ENCODE measurements at places on chromosomes 11 and 22.

GRCh38 chr11:44734843-44735381, 8.2 kb downstream of the TSPAN18 start:
- no peak for DNase-seq

- no peak for DNase-seq
These were observed 3.3 kb downstream of the C2CD2L start for GRCh38 chr11:119110439-119110838.

DNA sequence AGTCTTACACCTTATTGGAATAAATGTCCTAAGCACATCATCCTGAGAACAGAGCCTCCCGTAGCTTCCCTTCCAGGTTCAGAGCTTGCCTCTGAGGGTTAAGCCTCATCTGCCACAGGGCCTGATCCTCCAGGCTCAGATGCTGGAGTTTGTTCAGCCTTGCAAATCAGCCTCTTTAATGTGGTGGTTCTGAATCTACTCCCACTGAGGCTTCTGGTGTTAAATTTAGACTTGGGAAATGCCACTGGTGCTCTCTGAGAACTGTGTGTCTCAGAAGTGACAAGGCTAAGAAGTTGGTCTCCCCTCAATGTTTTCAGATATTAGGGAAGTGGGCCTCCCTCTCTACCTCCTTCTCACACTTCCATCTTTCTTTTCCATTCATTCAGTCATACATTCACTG, 68.7 kb downstream of the CCDC81 start:
- no peak for DNase-seq

DNA sequence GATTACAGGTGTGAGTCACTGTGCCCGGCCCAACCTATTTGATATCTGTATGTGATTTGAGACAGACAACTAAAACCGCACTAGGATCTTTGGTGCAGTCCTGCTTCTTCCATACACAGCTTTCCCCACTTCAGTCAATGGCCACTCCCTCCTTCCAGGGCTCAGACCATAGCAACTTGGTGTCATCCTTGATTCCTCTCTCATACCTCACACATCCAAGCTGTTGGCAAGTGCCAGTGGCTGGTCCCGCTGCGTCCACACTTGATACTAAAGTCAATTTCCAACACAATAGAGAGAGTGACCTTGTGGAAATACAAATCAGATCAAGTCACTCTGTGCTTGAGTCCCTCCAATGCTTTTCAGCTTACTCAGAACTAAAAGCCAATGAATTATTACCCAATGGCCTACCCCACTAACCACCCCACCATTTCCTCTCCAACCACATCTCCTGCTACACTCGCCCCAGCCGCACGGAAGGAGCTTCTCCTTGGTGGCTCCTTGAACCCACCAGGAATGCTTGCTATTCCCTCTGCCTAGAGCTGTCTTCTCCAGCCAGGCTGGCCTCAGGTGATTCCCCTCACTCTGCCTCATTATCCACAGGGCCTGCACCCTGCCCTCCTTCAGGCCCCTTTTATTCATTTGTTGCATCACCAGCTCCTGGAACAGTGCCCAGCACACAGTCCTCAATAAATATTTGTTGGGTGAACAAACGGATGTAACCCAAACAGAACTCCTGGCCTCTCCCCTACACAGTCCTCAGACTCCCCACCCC, 12.9 kb downstream of the ABTB2 start:
- DNase-seq = no peak

DNA sequence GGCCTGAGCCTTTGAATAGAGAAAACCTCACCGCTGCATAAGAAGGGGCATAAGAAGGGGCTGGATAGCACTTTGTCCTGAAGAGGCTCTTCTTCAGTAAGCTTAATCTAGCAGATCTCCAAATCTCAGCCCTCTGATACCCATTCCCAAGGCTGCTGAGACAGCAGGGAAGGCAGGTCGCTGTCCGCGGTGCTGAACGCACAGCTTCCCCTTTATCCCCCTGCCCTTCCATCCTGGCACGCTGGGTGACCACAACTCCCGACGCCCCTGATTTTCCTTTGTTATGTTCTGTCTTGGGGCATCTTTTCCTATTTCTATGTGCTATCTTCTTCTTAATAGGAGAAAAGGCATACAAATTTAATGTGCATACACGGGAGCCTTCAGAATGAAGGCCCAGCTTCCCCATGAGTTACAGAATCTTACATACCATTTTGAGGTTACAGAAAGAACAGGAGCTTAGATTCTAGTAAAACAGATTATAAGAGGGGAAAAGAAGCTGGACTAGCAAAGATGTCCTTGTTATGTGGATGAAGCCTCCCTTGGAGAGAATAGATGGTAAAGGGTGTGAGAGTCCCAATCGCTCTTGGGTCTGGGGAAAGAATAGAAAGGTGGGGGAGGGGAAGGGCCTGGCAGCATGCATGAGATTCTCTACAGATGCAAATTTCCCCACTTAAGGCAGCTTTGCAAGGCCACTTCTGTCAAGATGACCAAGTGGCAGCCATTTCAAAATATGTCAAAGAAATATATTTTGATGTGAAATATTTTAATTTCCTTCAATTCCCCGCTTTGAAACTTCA, 5.7 kb upstream of the SULT4A1 start:
- DNase-seq = peak; percentile 8

- no peak for DNase-seq
These were observed 288.8 kb upstream of the C11orf87 start for GRCh38 chr11:109133159-109133558.

- DNase-seq = no peak
These were observed 47.1 kb upstream of the SYT13 start for GRCh38 chr11:45333001-45333971.

- DNase-seq = no peak
These were observed 335.8 kb downstream of the AASDHPPT start for GRCh38 chr11:106413222-106413621.

DNA sequence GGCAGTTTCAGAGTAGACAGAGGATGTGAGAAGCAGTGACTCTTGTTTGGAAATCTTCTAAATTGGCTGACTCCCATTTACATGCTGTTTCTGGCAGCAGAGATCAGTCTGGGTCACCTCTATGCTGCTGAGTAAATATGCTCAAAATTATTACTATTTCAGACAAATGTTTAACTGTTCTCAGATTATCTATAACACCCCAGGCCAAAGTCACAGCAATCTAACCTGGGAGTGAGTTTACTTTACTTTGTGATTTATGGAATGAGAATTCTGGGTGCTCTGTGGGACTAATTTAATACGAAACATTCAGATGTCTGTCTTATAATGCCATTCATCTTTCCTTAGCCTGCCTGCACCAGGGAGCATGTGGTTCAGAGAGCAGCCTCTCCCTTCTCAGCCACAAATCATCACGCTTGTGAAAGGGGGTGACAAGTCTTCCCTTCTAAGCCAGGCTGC, 282.5 kb upstream of the MPPED2 start:
- no peak for DNase-seq

GRCh38 chr11:70948398-70948797, 304.0 kb downstream of the SHANK2 start:
- no peak for DNase-seq

GRCh38 chr11:82858556-82859091, 41.6 kb downstream of the PRCP start:
- no peak for DNase-seq

GRCh38 chr11:117851852-117852251, 24.6 kb downstream of the FXYD6 start:
- DNase-seq = no peak

DNA sequence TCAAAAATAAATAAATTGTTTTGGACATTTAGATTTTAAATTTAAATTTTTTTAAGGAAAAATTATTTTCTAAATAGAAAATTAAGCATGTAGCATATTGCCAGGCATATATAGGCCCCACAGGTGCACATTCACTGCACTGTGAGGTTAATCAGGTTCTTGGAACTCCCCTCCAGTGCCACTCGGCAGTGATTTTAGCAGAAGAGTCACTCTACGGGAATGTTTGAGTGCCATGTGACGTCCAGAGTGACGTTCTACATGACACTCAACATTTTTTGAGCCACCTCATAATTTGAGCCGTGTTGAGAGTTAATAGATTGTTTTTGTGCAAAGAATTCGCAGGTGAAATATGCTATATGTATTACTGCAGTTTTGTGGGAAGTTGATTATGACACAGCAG, 77.4 kb downstream of the SWAP70 start:
- no peak for DNase-seq

- DNase-seq = peak; percentile 17
These were observed 617 bp upstream of the ARHGAP20 start for GRCh38 chr11:110712659-110713448.

DNA sequence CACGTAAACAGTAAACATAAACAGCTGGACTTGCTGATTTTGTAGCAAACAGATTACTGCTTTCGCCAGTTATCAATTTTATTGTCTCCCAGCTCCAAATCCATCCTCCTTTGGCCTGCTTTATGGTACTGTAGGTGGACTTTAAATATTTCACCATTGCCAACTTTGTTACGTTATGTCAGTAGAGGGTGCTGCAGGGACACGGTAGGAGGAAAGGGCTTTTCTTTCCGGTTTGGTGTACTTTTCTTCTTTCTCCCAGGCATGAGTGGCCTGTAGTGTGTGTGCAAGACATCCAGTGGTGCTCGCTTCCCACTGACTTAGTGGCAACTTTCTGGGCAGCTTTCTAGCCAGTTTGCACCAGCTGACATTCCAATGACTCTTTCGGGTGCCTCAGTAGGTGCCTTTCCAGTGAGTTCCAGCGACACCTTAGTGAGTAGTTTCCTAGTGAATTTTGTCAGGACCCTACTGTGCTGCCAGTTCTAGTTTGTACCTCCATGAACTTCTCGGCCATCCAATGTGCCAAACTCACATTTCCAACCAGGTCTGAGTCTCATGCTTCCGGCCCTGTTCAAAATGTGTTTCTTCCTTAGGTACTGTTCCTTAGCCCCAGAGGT, 267.6 kb upstream of the TENM4 start:
- DNase-seq = no peak

DNA sequence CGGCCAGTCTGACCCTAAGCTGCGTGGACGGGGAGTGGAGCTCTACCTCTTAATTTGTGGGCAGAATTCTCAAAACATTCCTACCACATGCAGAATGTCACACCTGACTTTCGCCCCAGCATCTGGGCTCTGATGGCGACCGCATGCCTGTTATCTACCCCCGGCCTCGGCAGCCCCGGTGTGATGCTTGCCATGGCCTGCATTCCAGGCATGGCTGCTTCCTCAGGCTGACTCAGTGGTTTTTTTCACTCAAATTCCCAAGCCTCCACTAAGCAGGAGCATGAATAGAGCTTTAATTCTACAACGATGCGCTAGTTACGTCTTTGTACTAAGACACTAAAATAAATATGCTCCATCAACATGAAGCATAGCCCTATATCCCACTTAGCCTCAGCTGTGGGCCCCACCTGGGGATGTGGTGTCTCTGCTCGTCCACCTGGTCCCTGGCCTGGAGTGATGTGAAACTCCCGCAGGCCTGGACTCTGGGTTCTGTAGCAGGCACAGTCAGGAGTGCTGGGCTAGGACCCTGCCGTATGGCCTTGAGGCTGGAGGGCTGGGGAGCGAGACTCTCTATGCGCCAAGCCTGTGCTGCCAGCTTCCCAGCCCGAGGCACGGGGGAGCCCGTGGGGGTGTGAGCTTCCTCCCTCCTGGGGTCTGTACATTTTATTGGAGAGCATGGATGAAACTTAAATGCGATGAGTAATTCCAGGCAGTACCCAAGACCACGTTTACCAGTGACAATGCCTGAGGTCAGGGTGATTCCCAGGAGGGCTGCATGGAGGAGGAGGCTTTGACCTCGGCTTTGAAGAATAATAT, 153.2 kb downstream of the CTTN start:
- DNase-seq = no peak

DNA sequence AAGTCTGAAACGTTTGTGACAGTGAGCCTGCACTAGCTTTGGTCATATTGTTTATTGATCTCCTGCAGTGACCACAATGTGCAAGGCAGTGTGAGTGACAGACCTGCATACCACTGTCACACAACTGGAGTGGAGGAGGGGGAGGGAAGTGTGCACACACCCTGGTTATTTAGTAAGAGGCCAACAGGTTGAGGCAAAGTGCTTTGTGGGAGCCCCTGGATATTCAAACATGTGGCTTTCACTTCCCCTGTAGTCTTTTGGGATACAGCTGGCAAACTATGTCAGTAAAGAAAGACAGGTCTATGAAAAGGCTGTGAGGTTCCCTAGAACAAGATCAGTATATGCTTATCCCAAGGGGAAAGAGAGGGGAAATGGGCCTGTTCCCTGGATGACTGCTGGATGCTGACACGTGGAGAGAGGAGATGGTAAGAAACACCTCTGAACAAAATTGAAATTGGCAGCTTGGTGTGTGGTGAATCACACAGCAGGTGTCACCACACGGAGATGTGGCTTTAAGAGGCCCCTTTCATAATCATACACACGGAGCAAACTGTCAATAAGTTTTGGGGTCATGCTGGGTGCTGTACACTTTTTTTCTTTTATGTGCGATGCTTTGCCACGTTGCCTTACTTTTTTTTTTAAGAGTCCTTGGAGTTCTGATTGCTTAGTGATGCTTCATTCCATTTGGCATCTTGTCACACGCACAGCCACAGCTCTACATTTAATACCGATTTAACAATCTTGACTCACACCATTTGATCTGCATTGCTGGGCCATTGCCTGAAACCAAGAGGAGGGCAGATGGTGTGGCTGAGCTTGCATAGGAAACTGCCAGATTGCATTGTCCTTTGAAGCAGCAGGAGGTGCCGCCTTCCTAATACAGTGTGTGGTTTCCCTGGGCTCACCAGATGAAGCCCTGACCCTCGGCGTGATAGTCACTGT, 11.3 kb downstream of the OSBP2 start:
- peak; percentile 28 for DNase-seq

DNA sequence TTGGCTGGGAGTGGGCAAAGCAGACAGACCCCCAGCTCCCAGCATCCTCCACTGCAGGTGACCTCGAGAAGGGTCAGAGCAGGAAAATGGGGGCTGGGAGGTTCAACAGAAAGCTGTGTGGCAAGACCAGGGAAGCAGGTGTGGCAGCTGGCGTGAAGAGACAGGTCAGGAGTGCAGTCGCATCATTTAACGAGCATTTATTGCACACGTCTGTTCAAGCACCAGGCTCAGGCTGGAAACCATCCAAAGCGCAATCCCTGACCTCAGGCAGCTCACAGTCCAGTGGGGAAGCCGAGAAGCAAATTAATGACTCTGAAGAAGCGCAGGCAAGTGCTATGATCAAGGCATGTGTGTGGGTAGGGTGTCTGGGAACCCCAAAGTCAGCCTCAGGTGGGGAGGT, 7.4 kb downstream of the SLC25A45 start:
- no peak for DNase-seq

DNA sequence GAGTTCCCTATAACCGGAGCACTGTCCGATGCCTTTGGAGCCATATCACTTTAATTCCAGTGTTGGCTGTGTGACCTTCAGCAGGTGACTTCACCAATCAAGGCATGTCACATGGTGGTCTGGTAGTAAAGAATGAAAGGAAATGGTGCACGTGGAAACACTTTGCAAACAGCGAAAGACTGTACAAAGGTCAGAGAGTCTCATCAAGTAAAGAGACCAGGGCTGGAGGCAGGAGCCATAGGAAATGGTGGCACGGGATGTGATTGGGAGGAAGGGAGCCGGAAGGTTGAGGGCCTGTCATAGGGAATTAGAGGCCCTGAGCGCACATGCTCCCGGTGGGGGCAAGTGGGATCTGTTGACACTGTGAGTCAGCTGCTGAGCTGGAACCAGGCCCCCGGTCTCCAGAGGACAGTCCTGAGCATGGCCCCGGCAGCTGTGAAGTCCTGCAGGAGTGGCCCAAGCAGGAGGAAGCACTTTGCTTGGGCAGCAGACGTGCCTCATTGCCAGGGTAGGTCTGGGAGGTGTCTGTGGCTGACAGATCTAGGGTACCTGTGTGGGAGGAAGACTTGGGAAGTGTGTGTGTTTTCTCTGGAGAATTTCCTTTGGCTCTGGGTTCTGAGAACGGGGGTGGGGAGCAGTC, 2.0 kb downstream of the DAGLA start:
- no peak for DNase-seq

GRCh38 chr11:70116386-70117065, 38.4 kb downstream of the ANO1 start:
- no peak for DNase-seq

- DNase-seq = peak; percentile 45
These were observed 2.3 kb upstream of the RAD9A start for GRCh38 chr11:67389477-67389876.

All from CD4-positive, alpha-beta T cell (primary cell).